ENCODE measurements at places on chromosomes 1 and 21.

- DNase-seq: peak; percentile 47
Measured at GRCh38 chr1:191993549-191993948, 164.7 kb upstream of the RGS18 start.

- no peak for DNase-seq
Measured at GRCh38 chr21:15741510-15741909, 11.7 kb downstream of the USP25 start.

DNA sequence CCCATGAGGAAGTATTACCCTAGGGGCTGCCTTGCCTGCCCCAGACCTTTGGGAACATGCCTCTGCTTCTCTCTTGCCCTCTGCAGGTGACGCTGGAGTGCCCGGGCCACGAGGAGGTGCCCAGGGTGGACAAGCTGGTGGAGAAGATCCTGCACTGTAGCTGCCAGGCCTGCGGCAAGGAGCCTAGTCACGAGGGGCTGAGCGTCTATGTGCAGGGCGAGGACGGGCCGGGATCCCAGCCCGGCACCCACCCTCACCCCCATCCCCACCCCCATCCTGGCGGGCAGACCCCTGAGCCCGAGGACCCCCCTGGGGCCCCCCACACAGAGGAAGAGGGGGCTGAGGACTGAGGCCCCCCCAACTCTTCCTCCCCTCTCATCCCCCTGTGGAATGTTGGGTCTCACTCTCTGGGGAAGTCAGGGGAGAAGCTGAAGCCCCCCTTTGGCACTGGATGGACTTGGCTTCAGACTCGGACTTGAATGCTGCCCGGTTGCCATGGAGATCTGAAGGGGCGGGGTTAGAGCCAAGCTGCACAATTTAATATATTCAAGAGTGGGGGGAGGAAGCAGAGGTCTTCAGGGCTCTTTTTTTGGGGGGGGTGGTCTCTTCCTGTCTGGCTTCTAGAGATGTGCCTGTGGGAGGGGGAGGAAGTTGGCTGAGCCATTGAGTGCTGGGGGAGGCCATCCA is 7.8 kb upstream of the HTR6 start:
- no peak for DNase-seq

GRCh38 chr1:15198684-15199083 is 45.1 kb downstream of the TMEM51 start:
- DNase-seq: no peak

GRCh38 chr1:243414152-243414494 is 158.3 kb downstream of the SDCCAG8 start:
- DNase-seq: no peak

DNA sequence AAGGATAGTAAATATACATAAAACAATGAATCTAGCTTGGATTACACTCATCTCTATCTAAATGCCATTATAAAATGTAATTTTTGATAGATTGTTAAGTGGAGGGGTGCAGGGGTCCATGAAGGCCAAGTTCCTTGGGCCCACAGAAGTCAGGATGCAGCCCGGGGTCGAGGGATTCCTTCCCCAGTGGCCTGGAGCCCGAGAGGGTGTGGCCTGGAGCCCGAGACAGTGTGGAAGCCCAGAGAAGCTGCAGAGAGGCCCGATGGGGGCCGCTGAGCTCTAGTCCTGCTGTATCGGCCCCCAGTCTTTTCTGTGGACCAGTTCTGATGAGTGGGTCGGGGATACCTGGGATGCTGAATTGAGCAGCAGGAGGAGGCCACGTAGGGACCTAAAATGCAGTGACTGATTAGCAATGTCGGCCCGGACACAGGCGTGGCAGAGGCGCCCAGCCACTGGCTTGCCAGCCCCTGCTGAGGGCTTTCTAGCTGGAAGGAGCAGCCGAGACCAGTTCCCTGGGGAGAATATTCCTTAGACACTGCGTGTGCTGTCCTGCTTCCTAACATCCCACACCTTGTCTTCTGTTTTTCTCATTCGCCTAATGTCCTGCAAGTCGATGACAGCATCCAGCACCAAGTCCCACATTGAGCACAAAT is 38.9 kb downstream of the UMODL1 start:
- no peak for DNase-seq

DNA sequence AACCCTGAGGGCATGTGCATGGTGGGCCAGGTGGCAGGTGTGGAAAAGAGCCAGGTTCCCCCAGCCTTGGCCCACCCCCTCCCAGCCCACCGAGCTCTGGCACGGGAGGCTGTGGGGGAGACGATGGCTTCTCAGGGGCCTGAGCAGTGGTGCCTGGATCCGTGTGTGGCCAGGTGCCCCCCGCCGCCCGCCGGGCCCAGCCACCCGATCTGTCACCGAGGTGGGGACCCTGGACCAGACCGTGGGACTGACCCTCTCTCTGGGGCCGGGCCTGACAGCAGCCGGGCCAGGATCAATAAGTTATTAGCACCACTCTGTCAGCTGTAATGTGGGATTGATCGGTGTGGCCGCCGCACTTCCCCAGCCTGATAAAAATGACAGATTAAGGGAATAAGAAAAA is 13.8 kb downstream of the SAMD11 start:
- DNase-seq: no peak

DNA sequence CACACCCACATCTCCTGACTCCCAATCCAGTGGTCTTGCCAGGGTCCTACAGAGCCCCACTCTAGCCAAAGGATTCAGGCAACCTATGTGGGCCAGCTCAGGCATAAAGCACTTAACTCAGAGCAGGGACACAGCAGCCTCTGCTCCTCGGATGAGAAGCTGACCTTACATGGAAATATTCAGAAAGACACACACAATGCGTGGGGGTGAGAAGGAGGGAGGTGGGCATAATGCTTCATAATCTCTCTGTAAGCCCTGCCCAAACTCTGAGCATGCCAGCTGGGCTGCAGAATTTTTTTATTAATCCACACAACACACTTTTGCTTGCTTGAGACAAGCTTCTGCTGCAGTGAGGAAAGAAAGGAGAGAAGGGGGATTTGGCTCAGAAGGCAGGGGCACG is 21.6 kb downstream of the KCND3 start:
- DNase-seq: no peak

DNA sequence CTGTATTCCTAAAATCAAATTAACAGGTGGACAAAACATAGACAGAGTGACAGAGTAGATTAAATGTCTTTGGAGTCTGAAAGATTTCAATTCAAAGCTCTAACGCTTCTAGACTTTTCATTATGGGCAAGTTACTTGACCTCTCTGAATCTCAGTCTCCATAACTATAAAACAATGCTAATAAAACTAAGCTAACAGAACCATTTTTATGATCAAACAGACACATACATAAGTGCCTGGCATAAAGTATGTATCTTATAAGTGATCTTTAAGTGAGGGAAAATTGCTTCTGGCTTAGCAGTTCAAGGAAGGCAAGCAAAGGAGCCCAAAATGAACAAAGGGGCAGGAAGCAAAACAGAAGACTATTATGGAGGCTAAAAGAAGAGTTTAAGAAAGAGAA is 216.8 kb upstream of the TNR start:
- no peak for DNase-seq
